ENCODE measurements at places on chromosomes 7 and 10.

DNA sequence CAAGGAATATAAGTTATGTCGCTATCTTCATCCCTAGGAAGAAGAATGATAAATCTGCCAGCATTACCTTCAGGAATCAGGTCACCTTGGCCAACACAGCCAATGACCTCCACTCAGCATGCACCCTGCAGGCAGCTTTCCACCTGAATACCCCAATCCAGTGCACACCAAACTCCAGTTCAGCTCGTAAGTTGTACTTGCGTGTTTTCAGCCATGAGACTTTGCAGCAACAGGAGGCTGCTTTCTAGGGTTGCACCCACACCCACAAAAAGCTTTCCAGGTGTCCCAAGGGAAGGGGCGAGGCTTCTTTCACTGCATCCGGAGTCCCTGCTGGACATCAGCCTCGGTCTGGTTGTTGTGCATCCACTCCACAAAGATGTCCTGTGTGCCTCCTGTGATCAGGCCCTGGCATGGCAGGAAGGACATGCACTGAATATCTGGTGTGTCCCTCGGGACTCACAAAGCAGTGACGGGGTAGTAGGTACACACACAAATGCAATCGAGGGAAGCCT, 282.9 kb downstream of the GRID1 start:
- no peak for DNase-seq

- no peak for DNase-seq
These were observed 41.3 kb upstream of the MTURN start for GRCh38 chr7:30093420-30093952.

GRCh38 chr10:29980084-29980483, 79.3 kb downstream of the JCAD start:
- no peak for DNase-seq

GRCh38 chr10:47077386-47077785, 166.2 kb downstream of the PTPN20 start:
- DNase-seq: no peak

GRCh38 chr7:159070431-159071148, 74.1 kb downstream of the VIPR2 start:
- no peak for DNase-seq

GRCh38 chr10:88232983-88233543, 350.1 kb downstream of the RNLS start:
- no peak for DNase-seq

- no peak for DNase-seq
These were observed 16.8 kb upstream of the GDF10 start for GRCh38 chr10:47283101-47283630.

GRCh38 chr7:38880454-38880853, 28.5 kb downstream of the VPS41 start:
- DNase-seq: no peak

- no peak for DNase-seq
These were observed 833 bp upstream of the PNLIPRP1 start for GRCh38 chr10:116589926-116590325.

DNA sequence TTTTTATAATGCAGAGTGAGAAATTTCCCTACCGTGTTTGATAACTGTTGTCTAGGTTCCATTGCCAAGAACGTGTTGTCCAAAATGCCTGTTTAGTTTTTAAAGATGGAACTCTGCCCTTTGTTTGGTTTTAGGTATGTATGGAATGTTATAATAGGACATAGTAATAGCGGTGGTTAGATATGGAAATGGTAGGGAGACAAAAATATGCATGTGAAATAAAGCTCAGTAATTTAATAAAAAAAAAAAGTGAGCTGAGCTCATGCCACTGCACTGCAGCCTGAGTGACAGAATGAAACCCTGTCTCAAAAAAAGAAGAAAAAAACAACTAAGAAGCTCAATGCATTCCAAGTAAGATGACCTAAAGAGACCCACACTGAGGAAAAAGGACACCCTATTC, 72.9 kb downstream of the ZNF783 start:
- DNase-seq: no peak

DNA sequence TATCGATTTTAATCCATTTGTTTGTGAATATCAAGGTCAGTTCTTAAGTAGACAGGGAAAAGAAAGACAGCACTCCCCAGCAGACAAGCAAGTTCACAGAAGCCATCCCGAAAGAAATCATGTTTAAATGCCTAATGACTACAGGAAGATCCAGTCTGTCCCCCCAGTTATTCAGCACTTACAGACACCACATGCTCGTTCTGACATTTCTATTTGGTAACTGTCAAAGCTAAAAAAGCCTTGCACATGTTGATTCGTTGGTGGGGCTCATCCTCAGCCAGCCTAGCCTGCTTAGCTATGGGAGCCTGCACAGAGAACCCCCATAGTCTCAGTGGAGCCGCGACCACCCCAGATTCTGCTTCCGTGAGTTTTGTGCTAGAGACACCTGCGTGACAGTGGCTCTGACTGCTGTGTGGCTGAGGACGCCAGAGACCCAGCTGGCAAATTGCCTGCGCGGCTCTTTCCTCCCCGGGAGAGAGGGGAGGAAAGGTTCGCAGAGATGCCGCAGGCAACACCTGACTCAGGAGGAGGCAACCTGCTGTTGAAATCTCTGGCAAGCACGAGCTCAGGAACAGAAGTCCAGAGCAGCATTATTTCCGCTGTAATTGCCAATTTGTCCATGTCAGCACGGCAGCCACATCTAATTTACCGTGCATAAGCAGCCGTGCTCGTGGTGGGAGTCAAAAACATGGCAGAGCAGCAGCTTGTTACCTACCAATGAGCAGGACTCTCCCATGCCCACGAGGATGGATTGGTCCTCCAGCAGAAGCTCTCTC, 194.2 kb downstream of the GPAM start:
- no peak for DNase-seq

DNA sequence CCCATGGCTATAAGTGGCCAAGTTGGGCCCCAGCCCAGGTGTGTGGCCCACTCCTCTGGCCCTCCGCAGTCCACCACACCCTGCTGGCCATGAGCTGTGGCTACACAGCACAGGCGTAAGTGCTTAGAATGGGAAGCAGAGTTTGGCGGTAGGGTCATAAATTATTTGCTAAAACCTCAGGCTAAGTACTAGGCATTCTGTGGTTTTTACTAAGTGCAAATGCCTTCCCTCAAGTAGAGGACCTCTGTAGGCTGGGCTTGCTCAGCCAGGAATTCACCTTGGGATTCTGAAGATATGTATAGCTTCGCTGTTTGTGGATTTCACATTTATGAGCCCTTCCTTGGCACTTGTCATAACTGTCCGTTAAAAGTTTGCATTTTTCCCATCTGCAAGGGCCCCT, 44.8 kb upstream of the LOXL4 start:
- no peak for DNase-seq

DNA sequence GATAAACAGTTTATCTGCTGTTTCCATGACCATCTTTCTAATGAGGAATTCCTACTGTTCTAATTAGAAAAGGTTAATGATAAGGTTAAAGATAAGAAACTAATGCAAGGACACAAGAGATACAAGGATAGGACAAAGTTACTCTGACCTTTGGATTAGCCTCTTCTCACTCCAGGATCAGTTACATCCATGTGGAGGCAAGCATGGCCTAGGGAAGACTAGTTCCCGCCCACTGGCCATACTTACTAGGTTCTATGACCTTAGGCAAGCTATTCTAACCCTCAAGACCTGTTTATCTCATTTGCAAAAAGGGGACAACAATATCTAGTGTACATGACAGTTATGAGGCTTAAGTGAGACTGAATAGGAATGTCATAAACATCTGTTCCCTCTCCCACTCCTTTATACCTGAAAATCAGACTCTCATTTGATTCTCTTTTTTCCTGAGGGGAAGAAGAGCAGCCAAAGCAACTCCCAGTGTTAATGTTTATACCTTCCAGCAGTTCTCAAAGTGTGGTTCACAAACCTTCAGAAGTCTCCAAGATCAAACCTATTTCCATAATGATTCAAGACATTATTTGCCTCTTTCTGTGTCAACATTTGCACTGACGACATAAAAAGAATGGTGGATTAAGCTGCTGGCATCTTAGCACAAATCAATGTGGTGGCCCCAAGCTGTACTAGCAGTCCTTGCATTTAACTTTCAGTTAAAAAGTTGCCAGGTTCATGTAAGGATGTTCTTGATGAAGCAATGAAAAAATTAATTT, 72.0 kb downstream of the SRPK2 start:
- no peak for DNase-seq

- no peak for DNase-seq
These were observed 53.7 kb downstream of the LRRC17 start for GRCh38 chr7:102966465-102966864.

- no peak for DNase-seq
These were observed 3.9 kb upstream of the PWWP2B start for GRCh38 chr10:132392811-132393694.

GRCh38 chr10:118003126-118003525, 43.6 kb downstream of the RAB11FIP2 start:
- no peak for DNase-seq

DNA sequence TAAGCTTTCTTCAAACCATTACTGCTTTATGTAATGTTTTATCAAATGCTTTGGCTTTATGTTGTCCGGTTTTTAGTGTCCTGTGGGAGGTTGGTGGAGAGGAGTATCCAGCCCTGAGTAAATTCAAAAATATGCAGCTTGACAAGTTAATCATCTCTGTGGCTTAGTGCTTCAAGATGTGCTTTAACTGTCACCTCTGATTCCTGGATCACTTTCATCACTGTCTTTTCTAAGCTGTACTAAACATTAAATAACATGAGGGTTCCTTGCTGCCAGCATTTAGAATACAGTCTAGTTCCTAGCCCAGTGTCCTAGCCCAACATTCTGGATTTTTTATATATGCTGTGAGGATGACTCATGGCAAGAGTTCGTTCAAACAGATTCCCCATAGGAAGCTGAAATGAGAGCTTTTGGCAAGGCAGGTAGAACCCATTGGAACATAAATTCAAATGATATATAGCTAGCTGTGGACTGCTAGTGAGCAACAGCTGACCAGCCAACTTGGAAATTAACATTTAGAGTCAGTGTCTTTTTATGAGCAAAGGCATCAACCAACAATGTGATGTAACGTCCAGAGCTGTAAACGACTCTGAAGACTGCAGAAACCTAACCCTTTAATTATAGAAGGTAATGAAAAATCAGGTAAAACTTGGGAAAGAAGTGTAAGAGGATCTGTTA, 80.6 kb upstream of the OIT3 start:
- no peak for DNase-seq

DNA sequence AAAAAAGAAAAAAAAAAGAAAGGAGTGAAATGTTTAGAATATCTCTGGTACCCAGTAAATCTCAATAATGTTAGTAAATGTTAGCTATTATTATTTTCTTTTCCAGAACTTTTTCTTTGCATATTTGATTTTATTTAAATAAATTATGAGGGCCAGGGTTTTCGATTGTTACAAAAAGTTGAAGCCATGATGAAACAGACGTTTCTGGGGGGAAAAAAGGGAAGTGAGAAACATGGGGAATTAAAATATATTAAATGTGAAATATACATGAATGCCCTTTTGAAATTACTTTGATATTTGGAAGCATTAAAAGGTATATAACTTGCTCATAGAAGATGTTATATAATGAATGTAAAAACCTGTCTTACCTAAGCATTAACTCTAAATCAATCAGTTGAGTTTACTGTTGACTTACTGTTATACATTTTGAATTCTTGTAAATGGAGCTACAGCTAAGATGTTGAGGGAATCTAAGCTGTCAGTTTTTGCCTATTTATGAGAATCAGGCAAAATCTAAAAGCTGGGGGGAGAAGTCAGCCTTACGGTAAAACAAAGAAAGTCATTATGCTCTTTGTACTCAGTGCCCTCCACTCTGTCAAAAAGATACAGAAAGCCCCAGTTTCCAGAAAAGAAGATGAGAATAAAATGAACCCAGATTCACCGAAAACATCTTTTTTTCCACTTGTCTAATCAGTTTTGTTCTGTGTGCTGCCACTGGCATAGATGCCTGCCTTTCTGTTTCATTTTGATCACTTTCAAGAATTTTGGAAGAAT, 30.0 kb upstream of the KDM7A start:
- no peak for DNase-seq

- DNase-seq: no peak
These were observed 55.2 kb downstream of the TSPAN15 start for GRCh38 chr10:69506487-69506833.

DNA sequence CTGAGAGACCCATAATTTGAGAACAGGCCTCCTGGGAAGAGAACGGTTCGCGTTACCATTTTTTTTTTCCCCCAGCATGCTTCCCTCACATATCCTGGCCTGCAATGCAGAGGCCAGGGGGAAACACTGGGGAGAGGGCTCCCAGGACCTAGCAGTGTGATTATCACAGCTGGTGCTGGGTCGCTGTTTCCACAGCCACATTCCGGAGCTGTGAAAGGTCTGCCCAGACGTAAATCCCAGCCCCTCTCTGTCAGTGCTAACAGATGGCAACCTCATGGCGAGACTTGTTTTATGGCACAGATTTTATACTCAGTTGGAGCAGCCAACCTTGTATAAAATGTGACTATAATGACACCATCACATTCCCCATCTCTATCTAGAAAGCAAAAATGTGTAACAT, 150.5 kb downstream of the PLXDC2 start:
- DNase-seq: peak; percentile 0

DNA sequence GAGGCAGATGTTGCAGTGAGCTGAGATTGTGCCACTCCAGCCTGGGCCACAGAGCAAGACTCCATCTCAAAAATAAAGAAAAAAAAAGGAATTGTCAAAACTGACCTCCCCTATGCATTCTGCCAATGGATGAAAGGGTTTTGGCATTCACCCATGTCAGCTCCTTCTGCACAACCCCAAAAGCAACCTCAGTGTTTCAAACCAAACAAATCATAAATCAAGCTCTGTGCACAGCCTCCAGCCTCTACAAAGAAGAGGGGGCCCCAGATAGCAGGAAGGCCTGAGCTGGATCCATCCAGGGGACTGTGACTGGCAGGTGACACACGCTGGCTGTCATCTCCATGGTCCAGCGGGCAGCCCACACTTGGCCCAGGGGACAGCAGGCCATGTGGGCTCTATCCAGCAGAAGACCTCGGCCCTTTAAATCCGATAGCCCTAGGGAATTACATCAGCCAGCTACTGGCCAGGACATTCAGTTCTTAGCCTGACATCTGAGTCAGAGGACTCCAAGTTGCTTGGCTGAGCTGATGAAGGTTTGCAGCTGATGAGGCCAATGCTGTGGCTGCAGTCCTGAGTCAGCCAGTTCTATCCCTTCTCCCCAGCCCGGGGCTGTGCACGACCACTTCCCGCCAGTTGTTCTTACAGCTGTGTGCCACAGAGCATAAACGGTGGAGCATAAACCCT, 52.0 kb upstream of the FIGNL1 start:
- DNase-seq: no peak

- DNase-seq: no peak
These were observed 48.9 kb upstream of the KDM7A start for GRCh38 chr7:140225562-140226249.

DNA sequence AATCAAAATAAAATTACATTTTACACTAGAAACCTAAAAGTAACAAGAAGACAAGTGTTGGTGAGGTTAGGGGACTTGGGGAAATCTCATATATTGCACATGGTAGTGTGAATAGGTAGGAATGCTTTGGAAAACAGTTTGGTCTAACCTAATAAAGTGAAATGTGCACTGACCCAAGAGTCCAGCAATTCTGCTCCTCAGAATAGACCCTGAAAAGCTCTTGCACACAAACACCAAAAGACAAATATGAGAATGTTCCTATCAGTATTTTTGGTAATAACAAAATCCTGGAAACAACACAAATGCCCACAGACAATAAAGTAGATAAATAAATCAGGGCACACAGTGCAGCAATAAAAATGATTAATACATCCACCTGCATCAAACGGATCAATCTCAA, 165.7 kb downstream of the GRID1 start:
- DNase-seq: no peak

- DNase-seq: peak; percentile 56
These were observed at the start of gene EIF3B for GRCh38 chr7:2354186-2354938. TSS of gene EIF3B (plus strand) at chr7:2354827. CDS start at chr7:2354922, 95 bp downstream.

All from NCI-H524 treated with DMSO at 0.1 percent for 48 hours (cell line).